ENCODE measurements at places on chromosomes 5 and 9.

DNA sequence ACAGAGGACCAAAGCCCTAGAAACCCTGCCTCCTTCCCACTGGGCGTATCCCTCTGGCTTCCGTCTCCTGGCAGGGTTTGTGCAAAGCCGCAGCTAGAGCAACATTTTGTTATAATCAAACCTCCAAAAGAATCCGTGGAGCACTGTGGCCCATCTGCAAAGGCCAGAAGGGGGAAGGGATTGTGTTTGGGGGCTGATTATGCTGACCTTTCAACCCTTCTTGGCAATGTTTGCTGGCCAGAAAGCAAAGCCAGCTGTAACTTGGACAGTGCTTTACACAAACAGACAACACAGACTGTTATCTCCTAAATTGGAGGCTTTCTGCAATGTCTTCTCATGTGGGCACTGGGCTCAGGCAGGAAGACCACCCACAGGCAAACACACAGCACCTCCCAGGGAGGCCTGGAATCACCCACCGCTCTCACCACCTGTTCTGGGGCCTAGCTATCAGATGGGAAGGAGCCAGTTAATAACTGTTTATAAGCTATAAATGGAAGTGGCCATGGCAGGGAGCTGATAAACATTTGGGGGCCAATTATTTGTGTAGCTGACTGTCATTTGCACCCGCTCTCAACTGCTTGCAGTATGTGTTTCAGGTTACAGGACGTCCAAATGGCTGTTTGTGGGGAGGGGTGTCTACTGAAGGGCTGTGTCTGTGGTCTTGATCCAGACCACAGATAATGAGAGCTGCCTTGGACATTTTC is 121.6 kb upstream of the ERCC6L2 start:
- no peak for DNase-seq

DNA sequence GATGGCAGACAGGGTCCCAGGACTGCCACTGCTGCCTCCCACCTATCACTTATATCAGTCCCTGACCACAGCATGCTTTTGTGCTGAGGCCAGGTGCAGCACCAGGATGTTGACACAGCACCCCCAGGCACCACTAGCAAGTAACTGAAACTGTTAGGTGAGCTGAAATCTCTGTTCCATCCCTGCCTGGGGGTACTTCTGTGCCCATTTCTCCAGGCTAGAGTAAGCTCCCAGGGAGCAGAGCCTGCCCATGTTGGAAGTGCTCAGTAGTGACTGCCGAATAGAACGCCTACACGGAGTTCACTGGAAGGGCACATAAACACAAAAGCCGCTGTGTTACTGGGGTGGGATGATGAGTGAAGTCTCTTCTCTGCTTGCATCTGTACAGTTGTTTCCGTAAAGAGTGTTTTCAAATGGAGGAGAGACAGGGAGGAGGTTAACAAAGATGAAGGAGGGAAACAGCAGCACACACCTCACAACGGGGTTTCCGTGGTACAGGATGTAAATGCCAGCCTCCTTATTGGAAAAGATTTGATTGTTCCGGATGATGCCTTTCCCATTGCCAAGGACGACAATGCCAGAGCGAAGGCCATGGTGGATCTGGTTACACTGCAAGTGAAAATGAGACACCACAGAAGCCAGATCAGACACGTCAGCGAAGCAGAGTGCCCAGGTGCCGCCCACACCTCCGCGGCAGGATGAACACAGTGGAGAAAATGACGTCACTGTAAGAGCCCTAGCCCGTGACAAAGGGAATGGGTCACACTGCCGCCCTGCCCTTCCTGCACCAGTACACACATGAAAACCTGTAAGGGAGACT is 43.1 kb downstream of the POLR1E start:
- peak; percentile 46 for DNase-seq

GRCh38 chr5:122384739-122385235 is 72.8 kb downstream of the SNCAIP start:
- DNase-seq: no peak

DNA sequence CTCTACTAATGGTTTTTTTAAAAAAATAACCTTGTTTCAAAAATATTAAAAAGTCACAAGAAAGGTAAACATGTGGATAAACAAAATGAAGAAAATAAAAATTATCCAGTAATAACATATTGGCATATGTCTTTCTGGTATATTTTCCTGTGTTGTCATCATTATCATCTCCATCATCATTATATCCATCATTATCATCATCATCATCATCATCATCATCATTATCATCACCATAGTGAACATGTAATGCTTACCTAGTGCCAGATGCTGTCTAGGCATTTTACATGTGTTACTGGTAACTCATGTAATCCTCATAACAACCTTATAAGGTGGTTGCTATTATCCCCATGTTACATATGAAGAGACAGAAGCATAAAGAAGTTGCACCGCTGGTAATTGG is 111.5 kb upstream of the CDKN2B start:
- DNase-seq: no peak

GRCh38 chr5:113984928-113985327 is 376.9 kb upstream of the KCNN2 start:
- no peak for DNase-seq

GRCh38 chr9:79588488-79589223 is 16.9 kb downstream of the TLE4 start:
- no peak for DNase-seq

- DNase-seq: no peak
These were observed 134.7 kb downstream of the SLC1A3 start for GRCh38 chr5:36741128-36741527.

DNA sequence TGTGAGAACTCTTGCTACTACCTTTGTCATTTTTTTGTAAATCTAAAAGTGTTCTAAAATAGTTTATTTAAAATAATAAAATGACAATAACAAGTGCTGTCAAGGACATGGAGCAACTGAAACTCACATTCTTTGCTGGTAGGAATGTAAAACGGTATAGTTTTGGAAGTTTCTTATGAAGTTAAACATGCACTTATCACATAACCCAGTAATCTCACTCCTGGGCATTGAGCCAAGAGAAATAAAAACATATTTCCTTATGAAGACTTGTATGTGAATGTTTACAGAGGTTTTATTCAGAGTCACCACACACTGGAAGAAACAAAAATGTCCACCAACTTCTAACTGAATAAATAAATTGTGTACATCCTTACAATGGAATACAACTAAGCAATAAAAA is 46.0 kb upstream of the COL15A1 start:
- DNase-seq: no peak

DNA sequence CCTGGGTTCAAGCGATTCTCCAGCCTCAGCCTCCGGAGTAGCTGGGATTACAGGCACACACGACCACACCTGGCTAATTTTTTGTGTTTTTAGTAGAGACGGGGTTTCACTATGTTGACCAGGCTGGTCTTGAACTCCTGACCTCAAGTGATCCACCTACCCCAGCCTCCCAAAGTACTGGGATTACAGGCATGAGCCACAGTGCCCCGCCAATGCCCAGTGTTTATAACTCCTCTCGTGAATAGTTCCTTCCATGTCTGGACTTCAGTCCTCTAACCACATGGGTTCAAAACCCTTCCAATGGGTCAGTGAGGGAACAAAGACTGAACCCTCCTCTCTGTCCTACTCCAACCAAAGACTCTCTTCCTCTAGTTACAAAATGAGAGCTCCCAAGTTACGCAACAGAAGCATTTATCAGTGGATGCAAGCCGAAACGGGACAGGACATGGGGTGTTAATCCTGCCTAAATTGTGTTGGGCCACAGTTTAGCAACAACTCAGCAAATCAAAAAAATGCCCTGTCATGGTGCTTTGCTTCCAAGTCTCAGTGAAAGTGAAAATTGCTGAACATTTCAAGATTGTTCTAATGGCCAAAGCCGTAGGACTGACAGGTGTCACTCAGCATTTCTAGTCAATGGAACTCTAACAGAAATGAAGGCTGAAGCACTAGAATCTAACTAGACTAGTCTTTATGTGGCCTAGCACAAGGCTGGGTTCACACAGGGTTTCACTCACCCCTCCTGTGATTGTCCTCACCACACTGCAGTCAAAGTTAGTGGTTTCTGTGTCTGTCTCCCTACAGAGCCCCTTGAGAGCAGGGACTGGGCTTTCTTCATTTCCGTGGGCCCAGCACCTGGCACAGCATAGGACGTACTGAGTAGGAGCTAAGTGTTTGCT is 3.2 kb upstream of the TMEM245 start:
- no peak for DNase-seq

- DNase-seq: no peak
These were observed 286.4 kb upstream of the CDH12 start for GRCh38 chr5:23139338-23140171.

DNA sequence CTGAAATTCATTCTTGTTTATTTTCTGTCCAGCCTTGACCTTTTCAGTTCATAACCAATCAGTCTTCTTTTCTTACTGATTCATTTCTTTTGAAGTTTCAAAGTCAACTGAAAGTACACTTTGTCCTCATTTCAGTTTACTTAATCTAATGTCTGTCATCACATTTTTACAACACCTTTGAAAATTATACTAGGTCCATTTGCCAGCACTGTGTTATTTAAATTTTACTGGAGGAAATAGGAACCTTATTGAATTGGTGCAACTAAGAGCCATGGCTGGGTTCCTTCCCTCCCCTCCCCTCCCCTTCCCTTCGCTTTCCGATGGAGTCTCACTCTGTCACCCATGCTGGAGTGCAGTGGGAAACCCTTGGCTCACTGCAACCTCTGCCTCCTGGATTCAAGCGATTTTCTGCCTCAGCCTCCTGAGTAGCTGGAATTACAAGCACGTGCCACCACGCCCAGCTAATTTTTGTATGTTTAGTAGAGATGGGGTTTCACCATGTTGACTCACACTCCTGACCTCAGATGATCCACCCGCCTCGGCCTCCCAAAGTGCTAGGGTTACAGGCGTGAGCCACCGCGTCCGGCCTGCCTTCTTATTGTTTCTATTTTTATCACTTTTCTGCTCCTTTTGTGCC is 6.3 kb downstream of the RMI1 start:
- DNase-seq: no peak

DNA sequence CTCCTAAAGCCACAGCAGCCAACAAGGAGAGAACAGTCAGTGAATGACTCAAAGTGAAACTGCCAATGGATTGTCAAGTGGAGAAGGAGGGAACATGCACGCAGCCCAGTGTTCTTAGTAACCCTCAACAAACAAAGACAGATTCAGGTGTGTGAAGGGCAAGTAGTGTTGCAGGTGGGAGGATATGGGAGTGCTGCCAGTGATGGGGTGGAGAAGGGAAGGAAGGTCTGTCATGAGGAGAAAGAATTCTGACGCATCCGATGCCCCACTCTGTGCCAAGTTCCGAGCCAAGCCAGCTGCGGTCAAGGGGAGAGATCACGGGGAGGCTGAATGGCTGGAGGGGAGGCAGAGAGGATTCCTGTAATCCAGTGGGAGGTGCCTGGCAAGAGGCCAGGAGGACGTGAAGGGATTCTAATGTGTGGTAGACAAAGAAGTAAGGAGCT is 56.5 kb downstream of the CAST start:
- no peak for DNase-seq

DNA sequence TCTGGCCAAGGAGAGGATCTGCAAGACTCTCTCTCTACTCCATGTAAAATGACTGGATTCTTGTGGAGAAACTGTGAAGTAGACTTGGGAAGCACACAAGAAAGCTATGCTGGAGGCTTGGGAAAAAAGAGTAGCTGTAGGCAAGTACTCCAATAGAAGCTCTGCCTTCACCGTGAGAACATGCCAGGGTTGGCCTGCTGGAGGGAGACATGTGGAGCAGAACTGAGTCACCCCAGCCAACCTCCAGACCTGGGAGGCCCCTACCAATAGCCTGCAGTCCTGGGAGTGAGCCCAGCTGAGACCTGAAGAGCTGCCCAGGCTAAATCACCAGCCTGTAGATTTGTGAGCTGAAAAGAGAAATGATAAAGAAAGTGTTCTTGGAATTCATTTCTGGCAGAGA is 66.6 kb downstream of the DEPDC1B start:
- DNase-seq: no peak

GRCh38 chr9:126307322-126308061 is 19.1 kb upstream of the MVB12B start:
- no peak for DNase-seq

- DNase-seq: no peak
These were observed 74.8 kb upstream of the PJA2 start for GRCh38 chr5:109484597-109484996.

- no peak for DNase-seq
These were observed 268.3 kb downstream of the GADD45G start for GRCh38 chr9:89872913-89873707.

GRCh38 chr9:21789541-21790037 is 12.8 kb upstream of the MTAP start:
- DNase-seq: no peak

- no peak for DNase-seq
These were observed 181.7 kb downstream of the C9orf50 start for GRCh38 chr9:129439242-129439641.
